ENCODE measurements at places on chromosomes 12 and 14.

DNA sequence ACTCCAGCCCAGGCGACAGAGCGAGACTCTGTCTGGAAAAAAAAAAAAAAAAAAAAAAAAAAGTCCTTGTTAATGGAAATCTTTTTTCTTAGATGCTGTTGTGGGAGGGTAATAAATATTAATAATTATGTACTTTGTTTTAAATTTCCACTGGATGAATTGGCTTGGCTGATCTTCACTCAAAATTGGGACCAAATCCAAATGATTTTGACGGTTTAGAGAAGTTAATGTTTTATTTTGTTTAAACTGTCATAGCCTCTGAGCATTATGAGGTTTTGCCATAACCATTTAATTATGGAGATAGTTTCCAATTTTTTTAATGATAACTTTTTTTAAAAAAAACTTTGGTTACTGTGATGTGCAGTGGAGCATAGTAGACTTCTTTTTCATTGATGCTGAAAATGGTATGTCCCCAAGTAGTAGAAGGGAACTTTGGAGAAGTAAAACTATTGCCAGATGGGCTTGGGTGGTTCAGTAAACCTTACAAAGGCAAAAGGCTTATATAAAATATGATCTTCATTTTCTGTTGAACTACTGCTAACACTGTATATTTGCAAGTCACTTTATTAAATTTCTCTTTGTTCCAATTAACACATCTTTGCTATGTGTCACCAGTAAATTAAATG lies 3.9 kb upstream of the PMCH start:
- no peak for DNase-seq

GRCh38 chr14:51283402-51284085 lies 43.5 kb downstream of the TMX1 start:
- peak; percentile 42 for DNase-seq

GRCh38 chr12:99121546-99121945 lies 476.5 kb downstream of the APAF1 start:
- no peak for DNase-seq

DNA sequence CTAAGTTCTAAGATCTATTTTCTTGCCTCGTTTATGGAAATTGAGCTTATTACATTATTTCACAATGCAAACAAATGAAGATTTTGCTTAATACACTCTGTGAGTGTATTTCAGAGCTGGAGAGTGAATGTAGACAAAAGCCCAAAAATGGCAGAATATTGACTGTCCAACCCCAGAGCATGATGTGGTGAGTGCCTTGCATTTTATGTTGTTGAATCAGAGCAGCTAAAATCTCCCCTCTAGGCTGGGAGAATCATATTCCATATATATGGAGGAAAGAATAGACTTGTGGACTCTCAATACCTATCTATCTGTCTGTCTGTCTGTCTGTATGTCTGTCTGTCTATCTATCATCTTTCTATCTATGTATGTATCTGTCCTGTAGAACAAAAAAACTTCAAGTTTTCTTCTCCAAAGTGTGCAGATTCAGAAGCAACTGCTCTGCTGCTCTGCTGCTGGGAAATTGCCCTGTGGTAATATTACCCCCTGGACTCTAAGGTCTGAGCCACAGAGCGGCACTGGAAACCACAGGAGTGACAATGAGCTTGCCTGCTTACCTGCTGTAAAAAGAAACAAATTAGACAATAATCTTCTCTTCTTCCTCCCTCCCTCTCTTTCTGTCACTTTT lies 209.4 kb upstream of the PRICKLE1 start:
- DNase-seq = no peak

- DNase-seq = no peak
These were observed 525.4 kb downstream of the TMEM121 start for GRCh38 chr14:106051796-106052195.

- DNase-seq = no peak
These were observed 17.4 kb downstream of the KCNMB4 start for GRCh38 chr12:70383484-70383883.

DNA sequence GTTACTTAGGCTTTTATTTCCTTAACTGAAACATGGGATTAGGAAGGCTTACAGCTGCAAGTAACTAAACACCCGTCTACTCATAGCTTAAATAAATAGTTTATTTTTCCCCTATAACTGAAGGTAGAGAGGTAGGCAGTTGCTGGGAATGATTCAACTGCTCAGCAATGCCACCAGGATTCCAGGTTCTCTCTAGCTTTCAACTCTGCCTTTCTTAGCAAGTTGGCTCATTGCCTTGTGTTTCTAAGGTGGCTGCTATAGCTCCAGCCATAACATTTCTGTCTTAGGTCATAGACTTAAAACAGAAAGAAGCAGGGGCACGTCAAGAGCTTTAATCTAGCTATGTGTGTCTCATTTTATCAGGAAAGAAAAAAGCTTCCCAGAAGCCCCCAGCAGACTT lies 103.7 kb upstream of the MDM1 start:
- no peak for DNase-seq

DNA sequence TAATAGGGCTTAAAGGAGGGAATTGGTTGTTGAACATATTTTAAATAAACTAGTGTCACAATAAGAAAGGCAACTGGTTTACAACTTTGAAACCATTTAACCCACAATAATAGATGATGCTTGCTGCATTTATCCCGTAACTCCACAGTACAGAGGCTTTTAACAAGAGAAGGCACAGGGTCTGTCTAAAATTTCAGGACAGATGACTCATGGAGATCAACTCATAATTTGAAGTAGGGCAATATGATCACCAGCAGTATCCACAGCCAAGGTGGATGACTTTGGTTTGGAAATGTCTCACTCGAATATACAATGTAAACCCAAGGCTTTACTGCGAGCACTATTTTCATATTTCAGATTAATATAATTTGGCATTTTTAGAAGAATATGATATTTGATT lies 340.2 kb downstream of the LRIG3 start:
- DNase-seq = no peak

- peak; percentile 12 for DNase-seq
These were observed 293.5 kb upstream of the RTL1 start for GRCh38 chr14:101196795-101197590.

- DNase-seq = no peak
These were observed 485.7 kb downstream of the TMTC2 start for GRCh38 chr12:83172441-83172840.

GRCh38 chr14:58731465-58732293 lies 93.9 kb downstream of the DACT1 start:
- no peak for DNase-seq

GRCh38 chr14:101125719-101126651 lies 222.5 kb upstream of the RTL1 start:
- no peak for DNase-seq

GRCh38 chr14:104307627-104308401 lies 169.4 kb downstream of the KIF26A start:
- DNase-seq = no peak

GRCh38 chr12:15364221-15365160 lies 42.2 kb downstream of the PTPRO start:
- no peak for DNase-seq

- DNase-seq = no peak
These were observed 26.3 kb upstream of the NR1H4 start for GRCh38 chr12:100447381-100447780.

DNA sequence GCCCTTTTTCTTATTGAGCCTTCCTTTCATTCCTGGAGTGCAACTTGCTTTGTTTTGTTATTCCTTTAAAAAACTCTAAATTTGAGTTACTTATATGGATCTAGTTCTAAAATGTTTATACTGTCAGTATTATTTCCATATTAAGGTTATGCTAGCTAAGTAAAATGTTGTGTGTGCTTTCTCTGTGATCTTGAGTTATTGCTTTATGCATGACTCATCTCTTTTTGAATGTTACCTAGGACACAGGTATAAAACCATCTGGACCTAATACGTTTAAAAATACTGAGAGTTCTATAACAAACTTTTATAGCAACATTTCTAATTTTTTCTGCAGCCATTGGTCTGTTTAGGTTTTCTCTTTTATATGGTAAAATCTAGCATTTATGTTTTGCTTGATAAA lies 132.8 kb upstream of the LGR5 start:
- no peak for DNase-seq

DNA sequence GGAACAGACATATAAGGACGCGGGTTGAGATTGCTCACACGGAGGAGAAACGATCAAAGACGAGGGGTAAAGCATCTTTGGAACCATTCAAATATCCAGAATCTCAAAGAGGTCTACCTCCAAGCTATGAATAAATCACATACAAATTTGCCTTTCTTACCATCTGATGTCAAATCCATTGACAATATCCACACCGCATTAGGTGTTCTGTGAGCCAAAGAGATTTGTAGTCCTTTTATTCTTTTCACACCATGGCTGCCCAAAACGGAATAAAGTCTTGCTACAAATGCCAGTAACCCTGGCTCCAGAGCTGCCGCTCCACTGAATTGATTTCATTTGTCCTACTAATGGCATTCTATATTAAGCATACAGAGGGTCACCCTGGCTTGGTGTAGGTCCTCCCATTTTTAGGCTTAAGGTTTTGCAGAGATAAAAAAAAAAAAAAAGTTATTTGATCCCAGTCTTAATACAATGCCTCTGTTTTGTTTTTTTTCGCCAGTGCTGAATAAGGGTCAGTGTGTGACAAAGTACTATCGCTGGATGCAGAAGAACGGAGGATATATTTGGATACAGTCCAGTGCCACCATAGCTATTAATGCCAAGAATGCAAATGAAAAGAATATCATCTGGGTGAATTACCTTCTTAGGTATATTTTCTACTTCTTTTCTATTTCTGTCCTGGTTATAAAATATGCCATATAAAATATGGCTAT lies 157.3 kb downstream of the EGLN3 start:
- DNase-seq = no peak

GRCh38 chr14:104267895-104268294 lies 129.5 kb downstream of the KIF26A start:
- DNase-seq = no peak

- no peak for DNase-seq
These were observed 244.6 kb downstream of the SLC41A2 start for GRCh38 chr12:104713444-104713843.

DNA sequence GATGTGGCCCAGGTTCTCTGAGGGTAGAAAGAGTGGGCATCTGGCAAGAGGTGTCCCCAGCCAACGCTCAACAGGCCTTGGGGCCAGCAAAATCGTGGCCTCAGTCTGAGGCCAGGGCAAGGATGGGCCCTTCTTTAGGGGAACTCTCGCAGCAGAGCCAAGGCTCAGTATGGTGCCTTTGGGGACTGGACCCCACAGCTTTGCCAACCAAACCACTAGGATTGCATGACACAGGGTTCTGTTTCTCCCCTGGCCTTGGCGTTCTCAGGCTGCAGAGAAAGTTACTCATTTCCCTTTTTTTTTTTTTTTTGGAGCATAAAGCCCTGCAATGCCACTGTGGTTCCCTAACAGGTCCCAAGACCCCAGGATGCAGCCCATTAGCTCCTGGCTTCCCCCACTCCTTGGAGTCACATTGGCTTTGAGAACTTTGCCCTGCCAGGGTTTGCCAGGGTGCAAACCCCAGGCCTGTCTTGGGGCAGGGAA lies 100.6 kb downstream of the LGMN start:
- no peak for DNase-seq

DNA sequence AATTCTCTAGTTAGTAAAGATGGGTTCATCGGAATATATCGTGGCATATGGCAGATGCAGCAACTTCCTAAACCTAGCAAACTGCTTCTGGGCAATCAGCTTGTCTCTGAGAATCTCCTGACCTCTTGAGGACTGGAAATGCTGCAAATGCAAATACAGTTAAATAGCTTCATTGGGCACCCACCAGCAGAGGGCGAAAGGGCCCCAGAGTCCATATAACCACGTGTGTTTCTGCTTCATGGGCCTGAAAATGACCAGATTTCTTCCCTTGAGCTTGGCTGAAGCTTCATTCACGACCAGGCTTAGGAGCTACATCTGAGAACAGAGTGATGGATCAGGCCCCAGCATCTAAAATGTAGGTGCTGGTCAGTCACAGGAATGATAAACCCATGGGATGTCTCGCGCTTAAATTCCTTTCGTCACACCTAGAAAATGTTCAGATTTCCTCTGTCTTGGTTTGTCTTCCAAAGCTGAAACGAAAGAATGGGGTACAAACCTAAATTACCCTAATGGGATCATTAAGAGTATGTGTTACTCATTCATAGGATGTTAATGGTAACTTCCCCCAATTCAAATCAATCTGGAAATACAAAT lies 1482.5 kb upstream of the TMEM132C start:
- DNase-seq = peak; percentile 61

DNA sequence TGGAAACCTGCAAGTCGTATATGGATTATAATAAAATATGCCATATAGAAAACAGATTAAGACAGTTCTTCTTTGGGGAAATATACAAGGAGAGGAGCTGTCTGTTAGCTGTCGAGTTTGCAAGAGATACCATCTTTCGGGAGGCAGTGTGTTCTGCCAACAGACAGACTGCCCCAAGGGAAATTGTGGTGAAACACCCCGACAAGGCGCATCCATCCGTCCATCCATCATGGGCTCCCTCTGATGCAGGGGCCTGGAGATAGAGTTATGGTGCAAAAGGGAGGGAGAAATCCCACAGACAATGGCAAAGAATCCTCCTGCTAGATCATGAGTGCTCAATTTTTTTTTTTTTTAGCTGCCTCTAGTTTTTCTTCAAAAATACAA lies 156.3 kb downstream of the DPF3 start:
- DNase-seq = no peak

GRCh38 chr14:23321572-23322547 lies 603 bp downstream of the PABPN1 start:
- no peak for DNase-seq

GRCh38 chr14:95282354-95282985 lies 37.2 kb downstream of the CLMN start:
- no peak for DNase-seq

- no peak for DNase-seq
These were observed 2.9 kb downstream of the CLMN start for GRCh38 chr14:95316821-95317220.

- DNase-seq = no peak
These were observed 8.9 kb upstream of the PPM1H start for GRCh38 chr12:62943779-62944395.

DNA sequence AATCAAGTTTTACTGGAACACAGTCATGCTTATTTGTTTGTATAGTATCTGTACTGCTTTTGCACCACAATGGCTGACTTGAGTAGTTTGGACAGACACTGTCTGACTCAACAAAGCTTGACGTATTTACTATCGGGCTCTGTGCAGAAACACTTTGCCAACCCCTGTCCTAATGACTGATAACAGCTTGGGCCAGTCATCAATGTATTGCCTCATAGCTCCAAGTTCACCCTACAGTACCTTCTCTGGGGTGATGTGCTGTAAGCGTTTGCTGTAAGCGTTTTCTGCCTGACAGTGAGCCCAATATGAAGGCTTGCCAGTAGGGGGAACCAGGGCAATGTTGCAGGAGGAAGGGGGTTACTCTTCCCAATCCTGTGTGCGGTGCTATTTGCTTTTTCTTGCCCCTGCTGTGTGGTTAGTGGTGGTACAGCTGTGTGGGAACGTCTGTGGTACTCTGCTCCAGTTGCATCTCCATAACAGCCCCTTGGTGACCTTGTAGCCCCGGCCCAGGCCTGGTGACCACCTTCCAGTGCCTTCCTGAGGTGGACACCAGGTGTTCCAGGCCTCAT lies 5.4 kb upstream of the CCDC177 start:
- DNase-seq = no peak

- DNase-seq = no peak
These were observed 103.3 kb downstream of the PELI2 start for GRCh38 chr14:56221382-56222128.

- no peak for DNase-seq
These were observed 35.4 kb upstream of the RNASE3 start for GRCh38 chr14:20855652-20856291.

Data from iPS DF 19.7 (cell line).